ENCODE measurements at places on chromosomes 11 and 22. TPM values are rescaled to one million over a fixed set of nuclear protein-coding genes. Genes with fewer than 3 reads are reported as not detected.

Gene SCGB1C1
- not detected for total RNA-seq

Gene ZNF74
- 19.6 TPM for total RNA-seq

Gene ARAP1
- 110 TPM for total RNA-seq

Gene APOA5
- total RNA-seq, result not detected

Gene CRYBA4
- total RNA-seq, result not detected

Gene SCN3B
- 0.24 TPM for total RNA-seq

Gene IL17REL
- not detected for total RNA-seq

Gene NXPE2
- not detected for total RNA-seq

Gene PLAAT5
- 0.21 TPM for total RNA-seq

Gene C11orf97
- not detected for total RNA-seq

Gene OR51I1
- total RNA-seq, result 0.24 TPM

Gene RBFOX2
- total RNA-seq, result 85.3 TPM

Gene KRTAP5-11
- 0.72 TPM for total RNA-seq

Gene RIMBP3C
- total RNA-seq, result 0.21 TPM

Gene OR51B5
- total RNA-seq, result not detected

Gene F2
- total RNA-seq, result under 0.01 TPM

Gene PHETA2
- 6.7 TPM for total RNA-seq

Gene MUC5AC
- not detected for total RNA-seq

Gene DEUP1
- not detected for total RNA-seq

Gene FOLH1
- 0.21 TPM for total RNA-seq

Gene DDTL
- 0.43 TPM for total RNA-seq

Gene MUC2
- not detected for total RNA-seq

Gene MS4A15
- not detected for total RNA-seq

Gene OAF
- total RNA-seq, result 35.2 TPM

Gene TTC36
- total RNA-seq, result 1.1 TPM

Gene P2RY2
- total RNA-seq, result 19.8 TPM

Gene RASSF10
- total RNA-seq, result 1.5 TPM

Gene RHBDD3
- 22.2 TPM for total RNA-seq

Gene FOSL1
- 7.0 TPM for total RNA-seq

Gene OR52E2
- not detected for total RNA-seq

Gene TTC17
- total RNA-seq, result 117 TPM

Gene CCDC34
- 1.4 TPM for total RNA-seq

Gene HBB
- total RNA-seq, result not detected

Gene OR52I1
- total RNA-seq, result not detected

Gene LRRC74B
- not detected for total RNA-seq

Gene TRIM22
- total RNA-seq, result 58.8 TPM

Gene CYTH4
- total RNA-seq, result 1.5 TPM

Data from tracheal epithelial cell (primary cell).